Caco-2 (cell line): ENCODE measurements at places on chromosomes 1 and 21. TPM values are rescaled to one million over a fixed set of nuclear protein-coding genes. Genes with fewer than 3 reads are reported as not detected.

WLS gene
- 70.6 and 72.3 TPM in 2 replicates for total RNA-seq

NAXE gene
- 99.8 and 105 TPM in 2 replicates for total RNA-seq

PTCH2 gene
- total RNA-seq: 0.44 and 0.48 TPM in 2 replicates

FCN3 gene
- total RNA-seq: not detected in 2 replicates

MYOG gene
- not detected in 2 replicates for total RNA-seq

FNBP1L gene
- total RNA-seq: 32.7 and 33.4 TPM in 2 replicates

SPRR2A gene
- not detected in 2 replicates for total RNA-seq

RIMKLA gene
- total RNA-seq: 10.6 and 12.4 TPM in 2 replicates

GRCh38 chr1:153774026-153774595, 1.1 kb upstream of the SLC27A3 start:
- peaks cover 4% of the 10 kb centered on the region for H3K36me3 ChIP-seq
- H3K4me1 ChIP-seq: peaks cover 16% of the 10 kb centered on the region
- no peak overlapping the region for H3K27ac ChIP-seq
- DNase-seq: no peak
- no peaks in the 10 kb centered on the region for H3K27me3 ChIP-seq

- peaks cover 31% of the 10 kb centered on the region for H3K4me1 ChIP-seq
- no peak overlapping the region for H3K27ac ChIP-seq
- no peak for DNase-seq
- H3K27me3 ChIP-seq: no peaks in the 10 kb centered on the region
- no peak overlapping the region for H3K4me3 ChIP-seq
Measured at GRCh38 chr1:223012938-223013337, 130.1 kb downstream of the TLR5 start.

DNA sequence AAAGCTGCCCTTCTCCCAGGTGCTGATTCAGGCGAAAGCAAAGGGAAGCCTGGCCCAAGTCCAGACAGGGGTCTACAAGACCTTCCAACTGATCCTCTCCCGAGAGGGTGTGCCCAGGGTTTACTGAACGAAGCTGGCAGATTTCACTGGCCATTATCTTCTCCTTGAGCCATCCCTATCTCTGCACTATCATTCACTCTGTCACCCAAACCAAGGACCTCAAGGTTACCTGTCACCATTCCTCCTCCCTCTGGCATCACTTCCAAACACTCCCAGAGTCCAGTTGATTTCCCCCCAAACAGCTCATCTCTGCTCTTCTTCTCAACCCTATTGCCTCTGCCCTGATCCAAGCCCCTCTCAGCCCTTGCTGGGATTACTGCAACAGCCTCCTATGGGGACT, 4.9 kb downstream of the STK40 start:
- no peak for DNase-seq
- H3K4me3 ChIP-seq: no peak overlapping the region
- no peaks in the 10 kb centered on the region for H3K27me3 ChIP-seq
- peaks cover 3% of the 10 kb centered on the region; the same call in 1 of the 2 replicates for H3K4me1 ChIP-seq

DNA sequence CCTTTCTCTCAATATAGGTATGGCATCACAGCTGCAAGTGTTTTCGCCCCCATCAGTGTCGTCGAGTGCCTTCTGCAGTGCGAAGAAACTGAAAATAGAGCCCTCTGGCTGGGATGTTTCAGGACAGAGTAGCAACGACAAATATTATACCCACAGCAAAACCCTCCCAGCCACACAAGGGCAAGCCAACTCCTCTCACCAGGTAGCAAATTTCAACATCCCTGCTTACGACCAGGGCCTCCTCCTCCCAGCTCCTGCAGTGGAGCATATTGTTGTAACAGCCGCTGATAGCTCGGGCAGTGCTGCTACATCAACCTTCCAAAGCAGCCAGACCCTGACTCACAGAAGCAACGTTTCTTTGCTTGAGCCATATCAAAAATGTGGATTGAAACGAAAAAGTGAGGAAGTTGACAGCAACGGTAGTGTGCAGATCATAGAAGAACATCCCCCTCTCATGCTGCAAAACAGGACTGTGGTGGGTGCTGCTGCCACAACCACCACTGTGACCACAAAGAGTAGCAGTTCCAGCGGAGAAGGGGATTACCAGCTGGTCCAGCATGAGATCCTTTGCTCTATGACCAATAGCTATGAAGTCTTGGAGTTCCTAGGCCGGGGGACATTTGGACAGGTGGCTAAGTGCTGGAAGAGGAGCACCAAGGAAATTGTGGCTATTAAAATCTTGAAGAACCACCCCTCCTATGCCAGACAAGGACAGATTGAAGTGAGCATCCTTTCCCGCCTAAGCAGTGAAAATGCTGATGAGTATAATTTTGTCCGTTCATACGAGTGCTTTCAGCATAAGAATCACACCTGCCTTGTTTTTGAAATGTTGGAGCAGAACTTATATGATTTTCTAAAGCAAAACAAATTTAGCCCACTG, 11.5 kb downstream of the HIPK1 start:
- no peaks in the 10 kb centered on the region for H3K27me3 ChIP-seq
- no peak overlapping the region for H3K27ac ChIP-seq
- DNase-seq: no peak
- no peaks in the 10 kb centered on the region; the same call in 1 of the 2 replicates for H3K36me3 ChIP-seq

DNA sequence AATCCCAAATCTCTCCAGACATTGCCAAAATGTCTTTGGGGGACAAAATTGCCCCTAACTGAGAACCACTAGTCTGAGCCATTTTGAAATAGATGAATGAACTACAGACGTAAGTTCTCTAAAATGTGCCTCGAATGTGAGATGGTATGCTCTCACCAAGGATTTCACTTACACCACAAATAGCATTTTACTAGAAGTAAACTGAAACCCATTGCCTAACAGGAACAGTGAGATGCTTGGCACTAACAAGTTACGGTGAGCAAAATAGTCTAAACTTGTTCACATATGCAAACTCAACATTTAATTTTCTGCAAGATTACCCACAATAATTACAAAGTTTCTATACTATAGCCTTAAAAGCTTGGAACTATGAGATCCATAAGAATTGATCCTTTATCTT, 343.6 kb upstream of the ESRRG start:
- H3K27me3 ChIP-seq: no peaks in the 10 kb centered on the region
- H3K36me3 ChIP-seq: no peaks in the 10 kb centered on the region
- H3K4me1 ChIP-seq: peaks cover 22% of the 10 kb centered on the region
- H3K27ac ChIP-seq: no peak overlapping the region
- DNase-seq: no peak
- no peak overlapping the region for H3K4me3 ChIP-seq

DNA sequence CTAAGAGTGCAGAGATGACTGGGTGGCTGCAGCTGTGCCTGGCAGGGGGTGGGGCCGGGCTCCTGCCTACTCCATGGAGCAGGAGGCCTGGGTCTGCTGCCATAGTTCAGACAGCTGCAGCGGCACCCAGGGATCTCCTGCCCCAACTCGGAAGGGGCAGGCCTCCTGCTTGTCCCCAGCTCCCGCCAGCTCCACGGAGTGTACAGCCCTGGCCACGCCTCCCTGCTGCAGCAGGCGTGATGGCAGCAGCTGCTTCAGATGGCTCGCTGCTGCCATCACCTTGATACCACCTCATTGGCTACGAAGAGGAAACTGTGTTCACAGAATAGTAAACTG, 35.9 kb downstream of the ACTL8 start:
- no peak for DNase-seq
- no peaks in the 10 kb centered on the region for H3K36me3 ChIP-seq
- H3K4me1 ChIP-seq: peaks cover 8% of the 10 kb centered on the region; the same call in 1 of the 2 replicates
- H3K27ac ChIP-seq: no peak overlapping the region

DNA sequence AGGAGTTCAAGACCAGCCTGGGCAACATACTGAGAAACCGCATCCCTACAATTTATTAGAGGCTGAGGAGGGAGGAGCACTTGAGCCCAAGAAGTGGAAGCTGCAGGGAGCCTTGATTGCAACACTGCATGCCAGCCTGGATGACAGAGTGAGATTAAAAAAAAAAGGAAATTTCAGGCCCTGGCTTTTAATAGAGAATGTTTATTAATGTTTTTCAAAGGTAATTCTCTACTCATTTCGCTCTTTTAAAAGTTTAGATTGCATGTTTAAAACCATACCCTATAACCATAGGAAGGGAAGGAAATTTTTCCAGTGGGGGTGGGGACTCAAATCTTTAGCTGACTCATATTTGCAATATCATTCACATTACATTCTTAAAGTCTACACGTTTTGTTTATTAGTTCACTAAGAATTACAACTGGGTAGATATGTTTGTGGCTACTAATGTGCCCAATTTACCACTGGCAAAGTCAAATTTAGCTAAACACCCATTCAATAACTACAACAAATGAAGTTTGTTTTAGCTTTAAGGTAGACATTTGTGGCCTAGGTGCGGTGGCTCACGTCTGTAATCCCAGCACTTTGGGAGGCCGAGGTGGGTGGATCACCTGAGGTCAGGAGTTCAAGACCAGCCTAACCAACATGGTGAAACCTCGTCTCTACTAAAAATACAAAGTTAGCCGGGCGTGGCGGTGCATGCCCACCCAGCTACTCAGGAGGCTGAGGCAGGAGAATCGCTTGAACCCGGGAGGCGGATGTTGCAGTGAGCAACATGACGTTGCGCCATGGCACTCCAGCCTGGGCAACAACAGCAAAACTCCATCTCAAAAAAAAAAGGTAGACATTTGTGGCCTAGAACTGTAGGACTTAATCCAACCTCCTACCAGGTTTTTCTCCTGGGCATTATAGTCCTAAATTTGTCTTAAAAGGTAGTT, 5.0 kb downstream of the KDM5B start:
- no peaks in the 10 kb centered on the region for H3K36me3 ChIP-seq
- DNase-seq: no peak
- peaks cover 4% of the 10 kb centered on the region for H3K4me1 ChIP-seq
- no peak overlapping the region for H3K27ac ChIP-seq
- no peaks in the 10 kb centered on the region for H3K27me3 ChIP-seq

GRCh38 chr1:63813829-63814277, 40.0 kb downstream of the ROR1 start:
- H3K4me1 ChIP-seq: no peaks in the 10 kb centered on the region
- no peaks in the 10 kb centered on the region for H3K27me3 ChIP-seq
- H3K4me3 ChIP-seq: no peak overlapping the region
- no peak for DNase-seq
- H3K27ac ChIP-seq: no peak overlapping the region

- no peak overlapping the region for H3K4me3 ChIP-seq
- no peaks in the 10 kb centered on the region for H3K36me3 ChIP-seq
- no peak overlapping the region for H3K27ac ChIP-seq
- no peak for DNase-seq
Measured at GRCh38 chr1:24536391-24536840, 19.5 kb upstream of the NCMAP start.

- H3K27me3 ChIP-seq: no peaks in the 10 kb centered on the region; the same call in 1 of the 2 replicates
- no peaks in the 10 kb centered on the region for H3K36me3 ChIP-seq
- H3K4me3 ChIP-seq: no peak overlapping the region
- H3K27ac ChIP-seq: no peak overlapping the region
- no peak for DNase-seq
- H3K4me1 ChIP-seq: no peaks in the 10 kb centered on the region
Measured at GRCh38 chr1:184302346-184302745, 84.5 kb upstream of the C1orf21 start.

DNA sequence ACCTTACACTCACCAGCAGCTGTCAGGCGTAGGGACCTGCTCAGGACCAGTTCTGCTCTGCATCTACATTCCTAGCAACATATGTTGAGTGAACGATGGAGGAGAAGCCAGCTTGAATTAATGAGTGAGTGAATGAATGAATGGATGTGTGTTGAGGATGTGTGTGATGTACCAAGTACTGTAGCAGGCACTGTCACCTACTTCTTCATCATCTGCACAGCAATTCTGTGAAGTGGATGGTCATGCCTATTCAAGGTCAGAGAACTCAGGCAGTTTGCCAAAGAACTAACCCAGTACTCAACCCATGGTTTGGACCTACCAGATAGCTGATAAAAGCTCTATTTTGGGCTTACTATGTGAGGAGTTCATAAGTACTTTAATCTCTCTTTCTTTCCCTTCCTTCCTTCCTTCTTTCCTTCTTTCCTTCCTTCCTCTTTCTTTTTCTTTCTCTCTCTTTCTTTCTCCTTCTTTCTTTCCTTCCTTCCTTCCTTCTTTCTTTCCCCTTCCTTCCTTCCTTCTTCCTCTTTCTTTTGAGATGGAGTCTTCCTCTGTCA, 56.9 kb downstream of the ATP1A1 start:
- H3K36me3 ChIP-seq: no peaks in the 10 kb centered on the region
- no peak overlapping the region for H3K4me3 ChIP-seq
- H3K27me3 ChIP-seq: no peaks in the 10 kb centered on the region
- no peak for DNase-seq
- H3K27ac ChIP-seq: no peak overlapping the region

DNA sequence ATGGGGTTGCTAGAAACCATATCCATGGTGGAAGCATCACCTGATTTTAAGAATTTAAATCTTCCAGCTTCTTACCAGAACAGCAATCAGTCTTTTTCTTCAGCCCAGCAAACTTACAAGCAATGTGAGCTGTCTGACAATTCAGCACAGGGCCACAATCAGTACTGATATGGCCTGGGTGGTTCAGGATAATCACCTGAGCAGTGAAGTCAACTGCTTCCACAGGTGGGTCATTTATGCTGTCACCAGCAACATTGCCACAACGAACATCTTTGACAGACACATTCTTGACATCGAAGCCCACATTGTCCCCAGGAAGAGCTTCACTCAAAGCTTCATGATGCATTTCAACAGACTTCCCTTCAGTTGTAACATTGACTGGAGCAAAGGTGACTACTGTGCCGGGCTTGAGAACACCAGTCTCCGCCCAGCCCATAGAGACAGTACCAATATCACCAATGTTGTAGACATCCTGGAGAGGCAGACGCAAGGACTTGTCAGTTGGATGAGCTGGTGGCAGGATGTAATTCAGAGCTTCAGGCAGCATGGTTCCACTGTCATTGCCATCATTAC, 74.8 kb downstream of the SERINC2 start:
- H3K27me3 ChIP-seq: no peaks in the 10 kb centered on the region
- no peak overlapping the region for H3K4me3 ChIP-seq
- H3K36me3 ChIP-seq: no peaks in the 10 kb centered on the region
